ENCODE measurements at places on chromosomes 5 and 9.

DNA sequence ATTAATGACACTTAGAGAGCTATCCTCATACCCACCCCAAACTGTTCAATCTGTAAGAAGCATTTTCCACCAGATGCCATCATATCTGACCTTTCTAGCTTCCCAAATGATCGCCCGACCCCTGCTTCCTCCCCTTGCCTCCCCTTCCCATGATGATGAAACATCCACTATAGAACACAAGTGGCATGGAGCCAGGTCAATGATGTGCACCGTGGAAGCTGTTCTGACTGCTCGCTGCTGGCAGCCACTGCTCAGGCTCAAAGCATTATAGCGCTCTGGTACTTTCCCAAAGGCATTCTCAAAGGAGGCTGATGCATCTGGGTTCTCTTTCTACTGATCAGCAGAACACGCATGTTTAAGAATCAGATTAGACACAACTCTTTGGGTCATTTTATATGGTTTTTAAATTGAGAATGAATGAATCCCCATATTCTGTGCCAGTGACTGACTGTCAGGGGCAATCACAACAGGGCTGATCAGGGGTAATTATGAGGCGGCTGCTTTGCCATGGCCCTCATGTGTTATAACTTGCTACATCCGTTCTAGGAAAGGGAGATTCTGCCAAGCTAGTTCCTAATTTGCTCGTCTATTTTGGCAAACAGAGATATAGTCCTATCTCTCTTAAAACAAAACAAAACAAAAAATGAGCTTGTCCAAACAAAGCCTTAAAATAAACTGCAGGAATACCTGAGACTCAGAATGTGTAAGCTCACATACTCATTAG is 343.7 kb downstream of the ENC1 start:
- no peak for DNase-seq

DNA sequence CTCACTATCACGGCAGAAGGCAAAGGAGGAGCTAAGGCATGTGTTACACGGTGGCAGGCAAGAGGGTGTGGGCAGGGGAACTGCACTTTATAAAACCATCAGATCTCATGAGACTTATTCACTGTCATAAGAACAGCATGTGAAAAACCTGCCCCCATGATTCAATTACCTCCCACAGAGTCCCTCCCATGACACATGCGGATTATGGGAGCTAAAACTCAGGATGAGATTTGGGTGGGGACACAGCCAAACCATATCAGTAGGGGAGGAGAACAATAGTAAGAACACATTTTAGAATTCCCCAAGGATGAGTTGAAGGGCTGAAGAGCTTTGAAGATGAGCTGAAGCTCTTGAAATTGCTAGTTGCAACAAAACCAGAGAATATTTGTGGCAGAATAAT is 287.9 kb downstream of the SMARCA2 start:
- no peak for DNase-seq

DNA sequence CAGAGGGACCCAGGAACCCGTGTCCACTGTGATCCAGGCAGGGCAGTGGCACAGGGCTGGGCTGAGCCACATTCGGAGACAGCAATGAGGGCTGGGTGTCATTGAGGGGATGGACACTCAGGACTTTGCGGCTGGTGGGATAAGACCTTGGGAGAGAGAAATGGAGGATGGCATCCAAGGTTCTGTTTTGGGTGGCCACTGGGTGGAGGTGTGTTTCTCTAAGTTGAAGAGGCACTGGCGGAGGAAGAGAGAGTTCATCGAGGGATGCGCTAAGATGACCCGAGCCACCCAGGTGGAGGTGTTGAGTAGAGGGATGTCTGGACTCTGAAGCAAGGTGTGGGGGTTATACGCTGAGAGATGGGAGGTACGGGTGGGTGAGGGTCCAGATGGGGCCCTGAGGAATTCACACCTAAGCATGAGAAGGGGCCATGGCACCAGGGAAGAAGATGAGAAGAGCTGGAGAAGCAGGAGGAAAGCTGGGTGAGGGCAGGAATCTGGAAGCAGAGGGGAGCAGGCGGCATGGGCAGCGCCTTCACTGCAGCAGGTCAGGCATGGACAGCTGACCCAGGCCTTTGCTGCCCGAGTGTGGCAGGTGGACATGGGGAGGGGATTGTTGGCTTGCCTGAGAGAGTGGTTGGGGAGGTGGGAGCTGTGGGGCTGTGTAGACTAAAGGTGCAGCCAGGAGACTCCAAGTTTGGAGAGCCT is 2.5 kb upstream of the SLC25A48 start:
- no peak for DNase-seq

DNA sequence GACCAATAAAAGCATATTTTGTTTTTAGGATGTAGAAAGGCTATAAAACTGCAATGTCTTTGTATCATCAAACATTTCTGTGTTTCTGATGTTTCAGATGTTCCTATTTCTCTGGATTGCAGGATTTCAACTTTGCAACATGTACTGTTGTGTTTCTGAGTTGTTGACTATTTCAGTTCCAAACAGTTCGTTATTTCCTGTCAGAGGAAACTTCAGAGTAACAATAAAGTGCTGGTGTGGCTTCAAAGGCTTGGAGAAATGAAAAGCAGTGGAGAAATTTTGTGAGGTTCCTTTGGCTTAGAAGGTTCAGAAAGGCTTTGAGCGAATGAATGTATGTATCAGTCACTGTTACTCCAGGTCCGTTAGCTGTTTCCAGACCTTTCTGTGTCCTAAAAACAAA is 17.2 kb downstream of the TJP2 start:
- no peak for DNase-seq

DNA sequence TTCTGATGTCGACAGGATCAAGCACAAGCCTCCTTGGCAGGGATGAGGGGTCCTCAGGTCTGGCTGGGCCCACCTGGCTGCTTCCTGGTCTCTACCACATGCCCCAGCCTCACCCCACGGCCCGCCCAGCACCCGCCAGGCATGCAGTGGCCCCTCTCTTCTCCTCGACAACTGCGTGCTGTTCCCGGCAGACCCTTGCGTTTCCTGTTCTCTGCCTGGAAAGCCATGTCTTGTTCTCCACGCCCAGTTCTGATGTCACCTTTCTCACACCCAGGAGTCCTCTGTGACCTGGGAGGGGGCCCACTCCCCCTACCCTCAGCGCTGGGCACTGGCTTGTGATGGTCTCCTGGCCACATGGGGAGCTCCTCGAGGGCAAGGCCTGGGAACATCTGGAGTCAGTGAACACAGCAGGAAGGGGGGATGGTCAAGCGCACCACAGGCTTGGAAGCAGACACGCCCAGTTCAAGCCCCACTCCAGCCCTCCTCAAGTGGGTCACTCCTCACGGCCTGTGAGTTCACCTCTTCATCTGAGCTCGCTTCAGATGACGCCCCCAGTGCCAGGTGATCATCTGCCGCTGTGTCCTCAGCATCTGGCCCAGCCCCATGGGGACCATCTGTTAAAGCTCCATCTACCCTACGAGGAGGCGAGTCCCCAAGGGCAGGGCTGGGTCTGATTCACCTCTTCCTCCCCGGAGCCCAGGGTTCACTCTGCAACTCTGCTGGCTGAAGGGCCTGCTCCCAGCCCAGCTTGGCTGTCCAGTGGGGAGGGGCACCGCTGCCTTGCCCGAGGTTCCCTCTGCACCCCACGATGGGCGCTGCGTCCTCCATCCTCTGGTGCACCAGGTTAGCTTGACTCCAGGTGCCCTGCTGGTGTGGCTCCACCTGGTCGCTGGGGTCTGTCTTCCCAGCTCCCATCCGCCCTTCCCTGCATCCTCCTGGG is 133.2 kb upstream of the PHYKPL start:
- no peak for DNase-seq

GRCh38 chr5:17882760-17883488 is 248.7 kb downstream of the TAF11L14 start:
- peak; percentile 99 for DNase-seq

GRCh38 chr5:79023348-79023747 is 38.2 kb upstream of the ARSB start:
- DNase-seq, result peak; percentile 31

DNA sequence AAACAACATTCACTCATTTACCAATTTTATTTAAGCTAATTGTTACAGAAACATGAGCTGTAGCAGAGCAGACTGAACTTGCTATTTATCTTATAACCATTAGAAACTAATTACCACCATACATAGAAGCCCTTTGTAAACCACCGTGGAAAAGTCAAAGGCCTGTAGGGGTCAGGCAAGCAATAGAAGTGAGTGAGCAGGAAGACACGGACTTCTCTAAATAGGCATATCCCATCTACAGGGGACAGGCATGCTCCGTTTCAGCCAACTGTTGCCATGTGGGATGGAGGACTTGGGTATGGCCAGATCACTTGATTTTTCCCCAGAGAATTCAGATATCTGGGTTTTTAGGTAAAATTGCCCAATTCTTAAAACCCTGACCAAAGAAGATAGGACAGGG is 44.8 kb downstream of the PRRC1 start:
- DNase-seq, result no peak

DNA sequence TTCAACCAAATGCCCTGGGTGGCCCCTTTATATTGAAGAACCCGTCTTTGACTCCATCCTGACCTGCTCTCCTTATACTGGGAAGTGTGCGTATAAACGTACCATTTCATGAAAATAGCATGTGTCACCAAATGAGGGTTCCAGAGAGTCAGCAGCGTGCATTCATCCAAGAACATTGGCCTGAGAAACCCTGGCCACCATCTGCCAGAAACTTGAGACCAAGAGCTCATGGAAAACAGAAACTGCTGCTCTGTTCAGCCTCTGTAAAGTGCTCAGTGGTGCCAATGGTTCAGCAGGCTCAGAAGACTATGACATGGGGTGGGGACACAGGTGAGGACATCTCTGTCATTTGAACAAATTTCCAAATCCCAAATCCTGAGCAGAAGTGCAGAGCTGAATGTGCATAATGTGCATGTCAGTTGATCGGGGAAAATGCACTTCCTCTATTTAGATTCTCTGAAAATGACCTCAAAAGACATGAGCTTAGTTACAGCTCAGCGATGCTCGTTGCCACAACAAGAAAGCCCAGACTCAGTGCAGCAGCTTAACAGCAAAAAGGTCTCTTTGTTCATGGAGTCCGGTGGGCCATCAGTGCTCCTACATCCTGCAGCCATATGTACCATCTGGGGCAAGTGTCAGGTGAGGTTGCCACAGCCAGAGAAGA is 176.1 kb downstream of the ATPSCKMT start:
- DNase-seq, result no peak

DNA sequence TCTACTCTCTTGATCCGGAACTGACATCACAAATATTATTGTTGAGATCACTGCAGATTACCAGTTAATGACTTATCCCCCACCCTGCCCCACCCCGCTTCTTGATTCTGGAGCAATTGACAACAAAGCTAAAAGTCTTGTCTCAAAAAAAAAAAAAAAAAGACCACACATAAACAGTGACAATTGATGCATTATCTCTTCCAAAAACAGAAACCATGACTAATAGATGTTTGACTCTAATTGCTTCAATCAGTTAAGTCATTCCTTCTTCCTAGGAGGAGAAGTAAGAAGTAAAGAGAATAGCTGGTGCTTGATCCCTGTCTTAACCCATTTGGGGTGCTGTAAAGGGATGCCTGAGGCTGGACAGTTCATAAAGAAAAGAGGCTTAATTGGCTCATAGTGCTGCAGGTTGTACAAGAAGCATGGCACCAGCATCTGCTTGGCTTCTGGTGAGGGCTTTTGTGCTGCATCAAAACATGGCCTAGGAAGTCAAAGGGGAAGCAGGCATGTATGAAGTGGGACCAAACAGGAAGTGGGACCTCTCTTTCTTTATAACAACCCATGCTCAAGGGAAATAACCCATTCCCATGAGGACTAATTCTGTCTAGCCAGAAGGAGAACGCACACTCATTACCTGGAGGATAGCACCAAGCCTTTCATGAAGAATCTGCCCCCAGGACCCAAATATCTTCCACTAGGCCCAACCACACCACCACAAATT is 158.7 kb downstream of the TMEM167A start:
- DNase-seq, result no peak

GRCh38 chr9:93950619-93951601 is 4.2 kb downstream of the BARX1 start:
- no peak for DNase-seq

DNA sequence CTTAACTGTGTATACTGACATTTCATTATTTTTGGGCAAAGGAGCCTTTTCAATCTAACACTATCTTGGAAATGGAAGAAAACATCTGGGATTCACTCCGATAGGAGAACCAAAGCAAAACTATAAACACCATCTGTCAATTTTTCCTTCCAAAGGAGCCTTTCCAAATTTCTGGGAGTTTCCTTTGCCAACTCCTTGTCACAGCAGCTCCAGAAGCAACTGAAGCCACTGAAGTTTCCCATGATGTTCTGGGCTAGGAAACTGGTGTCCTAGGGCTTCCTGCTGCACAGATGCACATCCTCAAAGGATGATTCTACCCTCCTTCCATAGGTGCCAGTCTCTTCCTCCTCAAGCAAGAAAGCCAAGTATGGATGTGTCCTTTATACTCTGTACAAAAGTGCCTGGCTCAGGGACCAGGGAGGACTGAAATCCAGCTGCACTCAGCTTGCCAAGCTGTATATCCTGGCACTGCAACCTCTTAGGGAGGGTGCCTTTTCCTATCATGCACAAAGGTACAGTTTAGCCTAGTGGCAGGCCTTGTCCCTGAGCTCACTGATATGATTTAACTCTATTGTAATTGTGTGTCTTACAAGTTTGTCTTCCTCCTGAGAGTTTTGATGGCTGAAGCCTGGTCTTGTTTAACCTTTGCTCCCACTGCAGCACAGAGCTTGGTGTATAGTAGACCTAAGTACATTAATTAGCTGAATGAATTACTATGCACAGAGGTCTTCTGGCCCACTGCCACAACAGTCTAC is 8.4 kb upstream of the UBAP1 start:
- no peak for DNase-seq
